KG1 (cell line): ENCODE measurements at places on chromosomes 13 and 19.

DNA sequence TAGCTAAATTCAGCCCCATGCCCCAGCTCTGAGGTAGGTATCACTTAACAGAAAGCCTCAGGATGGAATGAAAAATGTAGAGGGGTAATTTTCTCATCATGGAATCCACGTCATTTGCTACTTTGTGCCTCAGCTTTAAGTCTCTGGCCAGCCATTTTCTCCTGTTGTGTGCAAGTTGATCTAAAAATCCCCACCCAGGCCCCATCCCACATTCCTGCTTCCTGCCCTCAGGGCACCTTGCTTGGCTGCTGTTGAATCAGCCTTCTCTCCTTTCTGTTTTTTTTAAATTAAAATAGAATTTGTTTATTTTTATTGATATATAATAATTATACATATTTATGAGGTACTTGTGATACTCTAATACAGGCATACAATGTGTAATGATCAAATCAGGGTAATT lies 179.9 kb upstream of the TSHZ3 start:
- no peak for DNase-seq

GRCh38 chr19:48669903-48670668 lies 2.7 kb downstream of the NTN5 start:
- DNase-seq, result no peak

DNA sequence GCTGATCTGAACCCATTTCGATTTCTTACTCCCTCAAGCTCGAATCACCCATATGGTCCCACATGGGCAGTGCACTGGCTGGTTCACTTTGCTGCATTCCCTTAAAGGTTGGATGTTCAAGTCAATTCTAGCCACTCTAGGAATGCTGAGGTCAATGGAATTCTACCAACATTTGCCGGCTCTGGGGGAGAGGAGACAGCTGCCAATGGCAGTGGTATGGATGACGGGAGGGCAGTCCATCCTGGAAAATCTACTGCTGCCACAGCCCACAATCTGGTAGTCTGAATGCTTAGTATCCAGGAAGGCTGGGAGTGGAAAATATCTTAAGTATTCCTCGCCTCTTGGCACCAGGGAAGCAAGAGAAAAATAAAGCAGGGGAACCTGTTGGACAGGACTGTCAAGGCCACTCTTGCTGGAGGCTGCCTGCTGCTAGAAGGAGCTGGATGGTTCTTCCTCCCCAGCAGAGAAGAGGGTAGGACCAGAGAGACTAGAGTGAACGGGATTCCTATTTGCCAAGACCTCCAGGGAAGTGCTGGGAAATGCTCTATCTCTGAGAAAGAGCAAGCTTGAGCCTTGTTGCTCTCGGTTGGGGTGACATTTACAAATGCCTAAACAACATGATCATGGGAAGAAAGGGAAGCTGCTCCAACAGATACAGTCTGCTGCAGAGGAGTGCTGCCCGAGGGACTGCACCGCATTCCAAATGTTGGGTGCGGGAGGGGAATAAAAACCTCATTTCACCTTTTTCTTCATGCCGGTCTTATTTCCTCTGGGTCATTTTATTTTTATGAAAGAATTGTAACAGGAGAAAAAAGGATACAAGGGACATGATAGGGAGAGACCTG lies 20.7 kb upstream of the HMGB1 start:
- DNase-seq, result no peak

GRCh38 chr13:34066344-34066743 lies 248.4 kb downstream of the RFC3 start:
- no peak for DNase-seq

DNA sequence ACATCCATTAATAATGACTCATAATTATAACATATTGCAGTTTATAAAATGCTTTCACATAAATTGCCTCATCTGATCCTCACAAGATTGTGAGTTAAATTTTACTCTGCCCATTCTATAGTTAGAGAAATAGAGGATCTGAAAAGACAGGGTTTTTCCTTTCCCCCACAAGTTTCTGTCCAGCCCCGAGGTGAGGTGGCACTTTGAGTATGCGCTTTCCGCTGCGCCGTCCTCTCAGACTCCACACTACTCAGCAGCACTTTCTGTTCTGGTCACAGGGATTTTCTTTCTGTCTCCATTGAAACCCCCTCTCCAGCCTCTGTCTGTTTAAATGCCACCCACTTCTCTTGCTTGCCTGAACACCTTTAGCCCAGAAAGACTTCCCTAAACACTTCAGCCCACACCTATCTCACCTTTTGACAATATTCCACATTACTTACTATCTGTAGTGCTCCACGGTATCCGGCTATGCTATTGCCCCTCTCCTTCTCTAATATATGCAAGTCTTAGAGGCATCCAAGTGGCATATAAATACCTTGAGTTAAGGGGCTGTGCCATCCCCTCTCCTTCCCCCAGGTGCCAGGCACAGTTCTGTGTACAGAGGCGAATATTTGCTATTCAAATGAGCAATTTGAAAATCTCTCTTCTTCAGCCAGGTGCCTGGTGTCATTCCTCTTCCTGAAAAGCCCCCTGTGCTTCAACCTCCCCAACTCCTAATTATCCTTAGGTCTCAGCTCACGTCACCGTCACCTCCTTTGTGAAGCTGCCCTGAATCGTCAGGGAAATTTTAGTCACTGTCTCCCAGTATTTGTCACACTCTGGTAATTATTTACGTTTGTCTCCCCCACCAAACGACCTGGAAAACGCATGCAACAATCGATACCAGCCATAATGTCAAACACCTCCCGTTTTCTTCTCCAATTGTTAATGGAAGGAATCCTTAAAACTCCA lies 268.7 kb downstream of the NHLRC3 start:
- DNase-seq, result no peak

- DNase-seq, result no peak
Measured at GRCh38 chr19:17389957-17390664, 3.9 kb downstream of the CCDC194 start.

DNA sequence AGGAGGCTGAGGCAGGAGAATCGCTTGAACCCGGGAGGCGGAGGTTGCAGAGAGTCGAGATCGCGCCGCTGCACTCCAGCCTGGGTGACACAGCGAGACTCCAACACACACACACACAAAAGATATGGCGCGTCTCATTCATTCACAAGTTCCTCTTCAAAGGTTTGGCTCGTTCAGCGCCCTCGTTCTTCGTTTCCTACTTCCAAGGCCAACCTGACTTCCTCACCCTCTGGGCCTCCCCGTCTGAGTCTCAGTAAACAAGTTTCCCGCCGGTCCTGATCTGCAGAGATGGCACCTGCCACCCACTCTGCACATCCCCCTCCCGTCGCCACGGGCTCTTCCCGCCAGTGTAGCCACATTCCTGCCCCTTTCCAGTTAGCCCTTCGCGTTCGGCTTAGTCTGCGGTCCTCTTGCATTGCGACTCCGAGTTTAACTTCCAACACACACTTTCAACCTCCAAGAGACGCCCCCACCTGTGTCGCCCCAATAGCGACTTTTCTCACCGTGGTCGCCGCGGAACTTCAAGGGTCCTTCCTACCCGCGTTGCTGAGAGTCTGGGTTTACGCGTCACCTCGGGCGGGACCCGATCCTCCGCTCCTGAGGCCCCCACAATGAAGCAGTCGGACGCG lies 1.3 kb upstream of the BSG start:
- DNase-seq, result peak; percentile 71

DNA sequence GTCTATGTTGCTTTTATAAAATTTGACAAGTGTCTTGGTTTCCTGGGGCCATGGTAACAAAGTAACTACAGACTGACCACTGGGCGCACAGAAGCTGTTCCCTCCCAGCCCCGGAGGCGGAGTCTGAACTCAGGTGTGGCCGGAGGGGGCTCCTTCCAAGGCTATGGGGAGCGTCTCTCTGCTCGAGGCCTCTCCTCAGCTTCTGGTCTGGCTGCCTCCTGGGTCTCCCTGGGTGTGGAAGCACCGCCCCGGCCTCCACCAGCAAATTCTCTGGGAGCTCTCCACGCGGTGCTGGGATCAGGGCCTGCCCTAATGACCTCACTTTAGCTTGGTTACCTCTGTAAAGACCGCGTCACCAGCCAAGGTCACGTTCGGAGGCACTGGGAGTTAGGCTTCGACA lies 45.7 kb upstream of the F7 start:
- no peak for DNase-seq

- no peak for DNase-seq
Measured at GRCh38 chr13:68927387-68928026, 1180.1 kb upstream of the ATXN8OS start.
